ENCODE measurements at places on chromosomes 4 and X.

DNA sequence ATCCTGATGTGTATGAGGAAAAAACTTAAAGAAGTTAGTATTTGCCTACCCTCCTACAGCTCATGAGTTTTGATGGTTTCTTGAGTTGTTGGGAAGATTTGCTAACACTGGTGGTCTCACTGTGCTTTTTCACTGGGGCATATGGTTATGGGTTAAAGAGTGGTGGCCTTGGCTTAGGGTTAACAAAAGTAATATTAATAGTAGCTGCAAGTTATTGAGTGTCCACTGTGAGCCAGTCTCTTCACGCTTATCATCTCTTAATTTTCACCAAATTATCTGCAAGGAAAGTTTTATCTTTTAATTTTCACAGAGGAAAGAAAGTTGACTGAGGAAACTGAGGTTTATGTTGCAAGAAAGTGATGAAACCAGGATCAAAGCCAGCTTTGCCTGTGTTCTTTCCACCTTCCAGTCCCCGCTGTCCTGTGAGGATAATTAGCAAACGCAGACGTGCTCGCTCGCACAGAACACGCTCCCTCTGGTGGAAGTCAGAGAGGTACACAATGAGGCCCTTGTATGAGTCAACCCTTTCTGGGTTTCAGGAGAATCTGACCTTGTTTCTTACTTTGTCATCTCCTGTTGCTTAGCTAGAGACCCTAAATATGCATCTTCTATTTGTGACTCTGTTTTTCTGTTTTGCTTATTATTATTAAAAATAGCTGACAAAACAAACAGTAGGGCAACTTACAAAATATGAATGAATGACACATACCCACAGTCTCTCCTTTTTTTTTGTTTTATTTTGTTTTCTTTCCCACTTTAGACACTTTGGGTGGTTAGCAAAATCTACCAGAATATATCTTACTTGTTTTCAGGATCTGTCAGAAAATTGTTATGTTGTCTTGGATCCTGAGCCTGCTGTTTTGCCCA lies 94.3 kb downstream of the DDIT4L start:
- no peak overlapping the region for H3K27ac ChIP-seq
- peaks cover 6% of the 10 kb centered on the region for H3K4me1 ChIP-seq
- no peaks in the 10 kb centered on the region for H3K27me3 ChIP-seq
- no peak overlapping the region for H3K4me3 ChIP-seq
- H3K36me3 ChIP-seq: no peaks in the 10 kb centered on the region

- DNase-seq: no peak
- no peak overlapping the region for H3K4me3 ChIP-seq
- no peak overlapping the region for H3K27ac ChIP-seq
- no peaks in the 10 kb centered on the region for H3K36me3 ChIP-seq
- H3K4me1 ChIP-seq: no peaks in the 10 kb centered on the region
Observed at GRCh38 chr4:24846716-24847115, 51.3 kb downstream of the SOD3 start.

GRCh38 chr4:67892905-67893304 lies 9.1 kb upstream of the TMPRSS11D start:
- H3K4me1 ChIP-seq: peaks cover 6% of the 10 kb centered on the region
- no peak overlapping the region for H3K27ac ChIP-seq
- DNase-seq: no peak
- H3K36me3 ChIP-seq: no peaks in the 10 kb centered on the region
- no peak overlapping the region for H3K4me3 ChIP-seq

- no peaks in the 10 kb centered on the region for H3K36me3 ChIP-seq
- peak overlapping the region; percentile 71 for H3K27ac ChIP-seq
- no peak for DNase-seq
- peaks cover 30% of the 10 kb centered on the region for H3K4me1 ChIP-seq
- no peaks in the 10 kb centered on the region for H3K27me3 ChIP-seq
Observed at GRCh38 chr4:105709081-105709450, 482 bp downstream of the GSTCD start.

DNA sequence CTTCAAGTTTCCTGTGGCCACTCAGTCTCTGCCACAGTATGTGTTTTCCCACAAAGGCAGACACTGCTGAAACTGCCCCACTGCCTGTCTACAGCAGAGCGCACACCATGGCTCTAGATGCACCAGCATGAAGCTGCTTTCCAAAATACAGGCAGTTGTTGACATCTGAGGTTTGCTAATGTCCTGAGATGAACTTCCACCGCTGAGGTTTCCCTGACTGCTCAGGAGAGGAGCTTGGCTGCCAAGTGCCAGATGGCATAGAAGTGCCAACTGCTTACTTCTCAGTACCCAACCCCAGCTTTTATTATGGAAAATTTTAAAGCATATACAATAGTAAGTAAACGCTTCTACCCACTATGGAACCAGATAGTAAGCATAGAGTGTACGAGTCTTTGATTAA lies 61.0 kb upstream of the EXOC1L start:
- H3K4me1 ChIP-seq: peaks cover 13% of the 10 kb centered on the region
- no peak overlapping the region for H3K27ac ChIP-seq
- H3K27me3 ChIP-seq: no peaks in the 10 kb centered on the region
- H3K36me3 ChIP-seq: no peaks in the 10 kb centered on the region

- H3K36me3 ChIP-seq: no peaks in the 10 kb centered on the region
- peaks cover 38% of the 10 kb centered on the region for H3K4me1 ChIP-seq
- no peak overlapping the region for H3K4me3 ChIP-seq
- DNase-seq: peak; percentile 78
- peak overlapping the region; percentile 95 for H3K27ac ChIP-seq
- H3K27me3 ChIP-seq: no peaks in the 10 kb centered on the region
Observed at GRCh38 chrX:69024931-69025330, 140.3 kb downstream of the PJA1 start.

DNA sequence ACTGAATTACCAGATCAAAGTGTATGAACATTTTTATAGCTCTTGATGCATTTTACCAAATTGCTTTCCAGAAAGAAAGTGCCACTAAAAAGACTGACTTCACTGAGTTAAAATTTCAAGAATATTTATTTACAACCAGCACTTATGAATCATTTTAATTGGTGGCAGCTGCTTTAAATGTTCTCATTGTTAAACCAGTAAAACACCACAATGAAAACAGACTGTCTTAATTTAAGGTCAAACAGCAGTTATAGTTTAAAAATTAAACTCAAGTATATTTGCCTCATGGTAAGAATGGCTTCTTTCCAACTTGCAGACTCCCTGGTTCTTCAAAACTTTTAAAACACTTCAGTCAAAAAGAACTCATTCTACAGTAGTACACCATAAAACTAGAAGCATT lies 36.9 kb downstream of the AMMECR1 start:
- no peak for DNase-seq
- no peaks in the 10 kb centered on the region for H3K27me3 ChIP-seq
- no peak overlapping the region for H3K27ac ChIP-seq
- no peak overlapping the region for H3K4me3 ChIP-seq

GRCh38 chr4:157994863-157995262 lies 178.0 kb downstream of the GASK1B start:
- H3K36me3 ChIP-seq: no peaks in the 10 kb centered on the region
- H3K4me1 ChIP-seq: peaks cover 6% of the 10 kb centered on the region
- H3K27ac ChIP-seq: no peak overlapping the region
- no peak for DNase-seq
- no peak overlapping the region for H3K4me3 ChIP-seq

GRCh38 chrX:40835526-40835925 lies 100.2 kb upstream of the MED14 start:
- no peak overlapping the region for H3K27ac ChIP-seq
- no peaks in the 10 kb centered on the region for H3K4me1 ChIP-seq
- H3K4me3 ChIP-seq: no peak overlapping the region
- DNase-seq: no peak
- no peaks in the 10 kb centered on the region for H3K27me3 ChIP-seq
- H3K36me3 ChIP-seq: no peaks in the 10 kb centered on the region
